ENCODE measurements at places on chromosomes 2 and 18.

DNA sequence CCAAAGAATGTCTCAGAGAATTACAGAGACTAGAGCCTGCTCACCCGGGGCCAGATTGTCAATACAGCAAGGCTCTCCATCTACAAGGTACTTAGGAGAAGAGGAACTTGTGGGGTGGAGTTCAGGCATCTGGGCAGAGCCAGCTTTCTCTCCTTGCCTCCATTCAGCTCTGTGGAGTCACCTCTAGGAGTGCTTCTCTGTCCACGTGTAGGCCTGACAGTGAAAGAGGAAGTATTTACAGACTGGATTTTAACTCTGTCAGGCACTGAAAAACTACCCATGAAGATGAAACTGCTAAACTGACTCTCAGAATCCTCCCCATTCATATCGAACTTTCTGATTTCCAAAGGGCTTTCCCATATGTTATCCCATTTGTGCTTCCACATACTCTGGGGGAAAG lies 315.6 kb downstream of the SETBP1 start:
- DNase-seq: no peak

- DNase-seq: no peak
Measured at GRCh38 chr2:128388499-128388941, 69.9 kb upstream of the HS6ST1 start.

- DNase-seq: no peak
Measured at GRCh38 chr2:232901736-232902578, 31.9 kb downstream of the SNORC start.

DNA sequence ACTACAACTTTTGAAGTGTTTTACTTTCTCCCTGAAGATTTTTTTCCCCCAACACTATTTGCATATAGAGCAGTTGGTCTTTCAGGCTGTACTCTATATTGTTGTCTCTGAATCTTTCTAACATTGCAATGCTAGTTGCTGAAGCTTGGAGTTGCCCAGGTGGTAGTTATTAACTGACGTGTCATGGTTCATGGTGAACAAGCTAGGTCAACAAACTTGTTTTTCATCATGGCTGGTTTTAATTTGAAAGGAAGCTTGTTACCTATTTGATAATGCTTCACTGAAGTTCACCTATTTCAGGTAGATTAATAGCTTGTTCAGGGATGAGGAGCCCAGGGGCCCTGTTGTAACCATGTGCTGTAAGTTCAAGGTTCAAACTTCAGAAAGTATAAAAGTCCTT lies 158.8 kb upstream of the ZEB2 start:
- no peak for DNase-seq

DNA sequence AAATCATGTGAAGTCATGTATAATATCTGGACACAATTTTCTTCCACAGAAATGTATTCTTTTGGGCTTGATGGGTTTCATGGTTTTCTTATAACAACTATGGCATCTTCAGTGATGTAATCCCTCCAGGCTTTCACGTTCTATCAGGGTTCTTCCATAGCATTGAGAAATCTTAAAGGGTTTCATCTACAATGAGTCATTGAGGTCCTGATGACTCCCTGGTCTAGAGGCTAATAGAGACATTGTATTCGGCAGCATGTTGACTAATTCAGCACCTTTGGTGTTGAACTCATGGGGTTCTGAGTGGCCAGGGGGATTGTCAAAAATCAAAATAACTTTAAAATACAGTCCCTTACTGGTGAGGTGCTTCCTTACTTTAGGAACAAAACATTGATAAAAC lies 614.0 kb upstream of the CRIM1 start:
- no peak for DNase-seq

GRCh38 chr18:22694954-22695353 lies 238.2 kb upstream of the RBBP8 start:
- no peak for DNase-seq

DNA sequence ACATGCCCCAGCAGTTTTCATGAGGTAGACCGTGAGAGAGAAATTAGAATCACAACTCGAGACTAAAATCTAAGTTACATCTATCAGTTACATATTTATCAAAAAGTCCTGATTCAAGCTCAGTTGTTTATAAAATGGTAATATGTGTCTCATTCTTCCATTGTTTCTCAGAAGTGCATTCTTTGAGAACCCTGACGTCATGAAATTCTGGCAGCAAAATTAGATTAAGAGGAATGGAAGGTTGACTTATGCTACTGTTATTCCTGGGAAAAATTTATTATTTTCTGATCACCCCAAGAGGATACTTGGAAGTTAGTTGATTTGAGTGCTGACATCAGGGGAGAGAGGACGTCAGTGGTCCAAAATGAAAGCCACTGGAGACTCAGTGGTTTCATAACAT lies 1864.8 kb upstream of the LRRTM1 start:
- no peak for DNase-seq

GRCh38 chr2:147716906-147717305 lies 127.9 kb upstream of the ACVR2A start:
- no peak for DNase-seq

GRCh38 chr2:105428387-105429018 lies 29.7 kb upstream of the FHL2 start:
- no peak for DNase-seq
